CD4-positive, CD25-positive, alpha-beta regulatory T cell (primary cell): ENCODE measurements at places on chromosomes 12 and 14.

- H3K4me1 ChIP-seq = no peaks in the 10 kb centered on the region
- no peak for DNase-seq
- no peaks in the 10 kb centered on the region for H3K36me3 ChIP-seq
- no peak overlapping the region for H3K27ac ChIP-seq
Observed at GRCh38 chr12:108360057-108360456, 20.9 kb upstream of the CMKLR1 start.

- no peaks in the 10 kb centered on the region for H3K27me3 ChIP-seq
- H3K4me3 ChIP-seq = no peak overlapping the region
- no peaks in the 10 kb centered on the region for H3K4me1 ChIP-seq
- H3K27ac ChIP-seq = no peak overlapping the region
- H3K36me3 ChIP-seq = no peaks in the 10 kb centered on the region
Observed at GRCh38 chr12:2173971-2174370, 121.2 kb downstream of the CACNA1C start.

- no peak overlapping the region for H3K4me3 ChIP-seq
- no peak overlapping the region for H3K27ac ChIP-seq
- H3K27me3 ChIP-seq = peaks cover 1% of the 10 kb centered on the region
- H3K4me1 ChIP-seq = no peaks in the 10 kb centered on the region
Observed at GRCh38 chr12:95574799-95575452, 23.6 kb upstream of the USP44 start.

- no peak overlapping the region for H3K27ac ChIP-seq
- no peaks in the 10 kb centered on the region for H3K36me3 ChIP-seq
- peak; percentile 23 for DNase-seq
- peaks cover 4% of the 10 kb centered on the region for H3K27me3 ChIP-seq
Observed at GRCh38 chr12:65306366-65307168, 28.1 kb downstream of the MSRB3 start.

DNA sequence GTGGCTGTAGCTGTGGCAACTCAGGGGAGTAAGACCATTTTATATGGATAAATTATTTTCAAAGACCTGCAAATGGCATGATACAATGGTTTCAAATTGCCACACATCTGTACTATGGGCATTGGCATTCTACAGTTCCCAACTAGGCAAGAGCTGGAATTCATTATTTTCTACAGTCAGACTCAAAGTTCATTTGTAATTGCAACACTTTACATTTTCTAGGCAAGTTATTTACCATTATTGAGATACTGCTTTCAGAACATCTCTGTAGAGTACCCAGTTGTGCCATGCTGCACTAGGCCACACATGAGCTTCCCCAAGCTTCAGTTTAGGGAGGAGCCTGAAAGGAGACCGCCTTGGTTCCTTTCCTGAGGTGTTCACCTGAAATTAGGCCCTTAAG is 8.0 kb upstream of the ATG14 start:
- H3K4me3 ChIP-seq = no peak overlapping the region
- DNase-seq = no peak
- peaks cover 3% of the 10 kb centered on the region for H3K27me3 ChIP-seq
- H3K36me3 ChIP-seq = no peaks in the 10 kb centered on the region
- no peak overlapping the region for H3K27ac ChIP-seq

- no peak overlapping the region for H3K27ac ChIP-seq
- no peaks in the 10 kb centered on the region for H3K4me1 ChIP-seq
- no peaks in the 10 kb centered on the region for H3K27me3 ChIP-seq
- no peaks in the 10 kb centered on the region for H3K36me3 ChIP-seq
- no peak for DNase-seq
- H3K4me3 ChIP-seq = no peak overlapping the region
Observed at GRCh38 chr12:81222846-81223592, 145.1 kb downstream of the ACSS3 start.

DNA sequence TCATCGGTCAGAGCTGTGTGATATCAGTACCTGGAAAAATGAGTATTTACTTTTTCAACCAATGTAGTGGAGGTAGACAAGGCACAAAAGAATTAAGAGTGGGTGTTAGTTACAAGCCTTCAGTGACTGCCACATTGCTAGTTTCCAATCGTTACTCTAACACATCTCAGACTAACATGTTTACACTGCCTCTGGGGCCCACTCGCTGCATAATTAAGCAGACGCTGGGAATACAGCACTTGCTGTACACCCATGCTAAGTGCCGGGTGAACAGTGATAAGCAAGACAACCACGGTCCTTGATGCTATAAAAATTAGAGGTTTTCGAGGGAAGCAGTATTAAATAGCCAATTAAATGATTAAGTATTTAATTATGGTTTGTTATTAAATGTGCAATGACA is 1147.6 kb downstream of the AACS start:
- no peak overlapping the region for H3K4me3 ChIP-seq
- no peaks in the 10 kb centered on the region for H3K4me1 ChIP-seq
- no peaks in the 10 kb centered on the region for H3K27me3 ChIP-seq
- no peak for DNase-seq
- no peaks in the 10 kb centered on the region for H3K36me3 ChIP-seq
